ENCODE measurements at places on chromosomes 5 and 9.
A peak's percentile ranks its signal among the peaks of the same experiment; 100 is the strongest.

GRCh38 chr5:60497706-60498500, 202.1 kb downstream of the DEPDC1B start:
- DNase-seq, result no peak

- no peak for DNase-seq
Observed at GRCh38 chr9:27126670-27127069, 17.6 kb downstream of the TEK start.

DNA sequence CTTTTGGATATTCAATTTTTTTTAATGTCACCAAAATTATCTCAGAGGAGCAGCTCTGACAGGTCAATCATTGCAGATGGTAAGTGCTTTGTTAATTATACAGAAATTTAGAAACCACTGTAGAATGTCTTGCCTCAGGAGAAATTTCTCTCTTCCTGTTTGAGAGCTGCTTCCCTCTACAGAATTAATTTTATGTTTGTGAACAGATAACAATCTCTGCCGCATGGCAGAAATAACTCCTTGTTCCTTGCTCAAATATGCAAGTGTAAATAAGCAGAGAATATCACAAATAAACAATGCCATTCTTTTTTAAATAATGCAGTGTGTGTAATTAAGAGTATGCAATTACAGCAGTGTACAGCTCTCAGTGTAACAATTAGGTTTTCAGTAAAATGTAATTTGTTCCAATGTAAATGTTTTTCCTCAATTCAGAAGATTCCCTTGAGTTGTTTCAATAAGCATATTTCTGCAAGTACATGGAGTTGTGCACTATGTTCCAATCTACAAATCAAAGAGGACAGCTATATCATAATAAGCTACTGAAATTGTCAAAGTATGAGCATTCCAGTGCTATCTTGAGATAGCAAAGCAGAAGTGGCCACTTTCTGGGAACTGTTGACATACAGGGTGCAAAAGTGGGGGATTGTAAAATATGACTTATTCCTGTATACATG, 1012.8 kb downstream of the MAT2B start:
- no peak for DNase-seq

GRCh38 chr9:14188011-14188410, 125.9 kb downstream of the NFIB start:
- DNase-seq, result no peak

DNA sequence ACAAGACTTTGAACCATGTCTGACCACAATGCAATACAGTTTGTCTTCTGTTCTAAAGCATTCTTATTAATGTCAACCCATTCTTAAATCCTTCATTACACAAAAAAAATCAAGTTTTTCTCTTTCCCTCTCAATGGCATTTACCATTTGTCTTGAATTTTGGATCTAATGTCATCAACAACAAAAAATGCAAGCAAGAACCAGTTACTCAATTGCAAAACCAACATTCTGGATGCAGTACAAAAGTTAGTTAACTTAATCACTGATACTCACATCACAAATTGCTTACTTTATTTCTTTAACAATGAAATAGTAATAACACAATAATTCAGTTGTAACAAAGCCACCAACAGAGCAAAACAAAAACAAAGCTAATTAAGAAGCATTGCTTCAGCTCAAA, 6.0 kb downstream of the C9orf40 start:
- DNase-seq, result no peak

DNA sequence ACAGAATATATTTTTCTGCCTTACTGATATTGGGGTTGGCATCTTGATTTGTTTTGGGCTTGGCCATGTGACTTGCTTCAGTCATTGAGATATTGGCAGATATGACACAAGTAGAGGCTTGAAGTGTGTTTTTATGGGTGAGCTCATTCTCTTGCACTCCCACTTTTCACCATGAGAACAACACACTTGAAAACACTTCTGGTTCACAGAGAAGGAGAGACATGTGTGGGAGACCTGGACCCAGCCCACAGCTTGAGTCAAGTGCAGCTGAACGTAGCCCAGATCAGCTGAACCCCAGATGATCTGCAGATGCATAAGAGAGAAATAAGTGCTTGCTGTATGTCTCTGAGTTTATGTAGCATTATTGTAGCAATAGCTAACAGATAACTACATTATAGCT, 155.4 kb downstream of the SEMA6A start:
- no peak for DNase-seq

DNA sequence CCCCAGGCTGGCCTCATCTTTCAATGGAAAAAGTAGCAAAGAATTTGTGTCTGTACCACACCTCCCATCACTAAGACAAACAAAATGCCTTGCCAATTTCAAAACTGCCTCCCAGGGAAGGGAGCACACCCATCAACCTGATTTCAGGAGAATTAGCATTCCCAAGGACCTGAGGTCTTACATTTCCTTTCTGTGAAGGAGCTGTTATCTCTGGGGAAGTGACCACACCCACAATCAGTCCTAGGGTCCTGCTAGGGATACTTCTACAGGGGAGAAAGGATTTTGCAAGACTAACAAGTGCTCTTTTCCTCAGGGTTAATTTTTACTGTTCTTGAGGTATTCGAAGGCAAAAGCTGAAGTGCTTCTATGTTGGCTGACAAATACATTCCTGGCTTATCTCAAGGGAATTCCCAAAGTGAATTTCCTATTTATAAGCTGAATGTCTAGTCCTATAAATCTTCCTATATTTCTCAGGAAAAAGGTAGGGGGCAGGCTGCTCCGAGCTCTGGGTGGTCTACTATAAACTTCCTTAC, 97.4 kb upstream of the ITGA1 start:
- DNase-seq, result no peak

DNA sequence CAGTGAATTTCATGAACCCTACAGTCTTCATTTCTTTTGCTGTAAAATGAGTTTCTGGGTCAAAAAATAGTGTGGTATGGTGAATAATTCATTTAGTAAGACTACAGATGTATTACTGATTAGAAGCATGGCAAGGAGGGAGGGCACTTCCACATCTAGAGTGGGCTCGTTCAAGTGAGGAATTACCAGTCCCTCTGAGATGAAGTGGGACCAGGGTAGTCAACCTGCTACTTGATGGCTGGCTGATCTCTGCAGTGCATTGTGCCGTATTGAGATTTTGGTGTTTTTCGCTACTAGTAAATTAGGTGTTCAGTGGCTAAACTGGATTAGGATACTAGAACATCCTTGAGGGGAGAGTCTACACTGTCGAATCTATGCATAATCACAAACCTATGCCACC, 10.8 kb downstream of the CDC37L1 start:
- DNase-seq, result no peak

GRCh38 chr5:98698359-98698758, 75.1 kb upstream of the RGMB start:
- no peak for DNase-seq

GRCh38 chr9:137253717-137254623, 1.2 kb upstream of the NELFB start:
- no peak for DNase-seq

DNA sequence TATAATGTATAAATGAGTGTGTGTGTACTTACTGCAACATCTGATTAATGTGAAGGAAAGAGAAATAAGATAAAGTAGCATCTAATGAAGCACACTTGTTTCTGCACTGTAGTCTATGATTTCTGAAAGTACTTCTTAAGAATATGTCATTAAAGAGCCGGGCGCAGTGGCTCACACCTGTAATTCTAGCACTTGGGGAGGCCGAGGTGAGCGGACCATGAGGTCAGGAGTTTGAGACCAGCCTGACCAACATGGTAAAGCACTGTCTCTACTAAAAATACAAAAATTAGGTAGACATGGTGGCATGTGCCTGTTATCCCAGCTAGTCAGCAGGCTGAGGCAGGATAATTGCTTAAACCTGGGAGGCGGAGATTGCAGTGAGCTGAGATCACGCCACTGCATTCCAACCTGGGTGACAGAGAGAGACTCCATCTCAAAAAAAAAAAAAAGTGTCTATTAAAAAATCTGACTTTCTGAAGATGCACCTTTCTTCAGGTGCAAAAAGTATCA, 556.9 kb downstream of the PTPRD start:
- DNase-seq, result no peak

DNA sequence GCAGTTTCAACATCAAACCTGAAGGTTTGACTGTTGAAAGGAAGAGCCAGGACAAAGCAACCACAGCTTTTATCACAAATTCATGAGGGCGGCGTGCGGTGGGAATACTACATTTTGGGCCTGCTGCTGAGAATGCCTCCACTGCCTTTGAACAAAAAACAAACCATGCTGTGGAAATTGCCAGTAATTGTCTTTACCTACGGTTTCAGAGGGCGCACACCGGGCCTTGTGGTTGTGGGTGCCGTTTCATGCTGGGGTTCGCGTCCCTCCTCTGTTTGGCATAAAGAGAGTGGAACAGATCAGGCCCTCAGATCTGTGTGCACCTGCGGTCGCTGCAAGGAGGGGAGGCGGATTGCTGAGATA, 27.6 kb upstream of the TCF7 start:
- peak; percentile 89 for DNase-seq

DNA sequence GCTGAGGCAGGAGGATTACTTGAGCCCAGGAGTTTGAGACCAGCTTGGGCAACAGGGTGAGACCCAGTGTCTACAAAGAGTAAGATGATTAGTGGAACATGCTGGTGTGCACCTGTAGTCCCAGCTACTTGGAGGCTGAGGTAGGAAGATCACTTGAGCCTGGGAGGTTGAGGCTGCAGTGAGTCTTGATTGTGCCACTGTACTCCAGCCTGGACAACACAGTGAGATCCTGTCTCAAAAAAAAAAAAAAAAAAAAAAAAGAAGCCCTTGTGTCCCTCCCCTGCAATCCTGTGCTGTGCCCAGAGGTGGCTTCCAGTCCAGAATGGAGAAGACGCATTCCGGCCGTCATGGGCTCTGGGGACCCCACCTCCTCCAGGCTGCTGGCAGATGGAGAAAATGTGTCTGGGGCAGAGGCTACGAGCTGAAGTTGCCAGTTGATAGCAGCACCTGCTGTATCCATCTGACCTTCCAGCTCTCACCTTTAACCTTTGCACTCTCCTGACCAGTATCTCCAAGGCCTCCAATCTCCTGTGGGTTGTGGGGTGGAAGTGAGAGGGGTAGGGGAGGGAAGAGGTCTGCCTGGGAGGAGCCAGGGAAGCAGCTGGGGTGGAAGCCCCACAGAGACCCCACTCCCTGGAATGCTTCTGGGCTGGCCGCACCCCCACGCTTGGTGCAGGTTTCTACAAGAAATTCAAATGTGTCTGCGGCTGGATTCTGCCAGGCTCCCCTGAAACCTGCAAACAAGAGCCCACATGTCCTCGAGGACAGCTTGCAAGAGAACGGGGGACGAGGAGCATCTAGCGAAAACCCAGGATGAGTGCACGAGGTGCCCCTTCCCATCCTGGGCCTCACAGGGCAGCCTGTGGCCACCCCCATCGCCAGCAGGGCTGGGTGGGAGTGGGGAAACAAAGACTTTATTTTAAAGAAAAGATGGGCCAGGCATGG, 148.3 kb upstream of the IER5L start:
- no peak for DNase-seq

DNA sequence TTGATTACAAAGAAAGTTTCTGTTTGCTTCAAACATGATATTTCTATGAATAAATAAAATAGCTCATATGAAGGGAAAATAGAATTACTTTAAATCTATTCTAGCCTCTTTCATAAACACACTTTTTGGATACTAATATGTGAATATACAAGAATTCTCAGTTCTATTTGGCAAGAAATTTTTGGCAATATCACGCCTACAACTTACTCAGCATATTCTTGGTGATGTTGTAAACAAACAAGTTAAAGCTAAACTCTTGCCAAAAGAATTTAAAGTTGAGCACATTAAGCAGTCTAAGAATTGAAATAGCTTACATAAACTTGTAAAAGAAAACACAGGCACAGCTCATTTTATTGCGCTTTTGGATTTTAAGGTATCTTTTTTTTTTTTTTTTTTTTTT, 209.8 kb downstream of the CDH12 start:
- no peak for DNase-seq

DNA sequence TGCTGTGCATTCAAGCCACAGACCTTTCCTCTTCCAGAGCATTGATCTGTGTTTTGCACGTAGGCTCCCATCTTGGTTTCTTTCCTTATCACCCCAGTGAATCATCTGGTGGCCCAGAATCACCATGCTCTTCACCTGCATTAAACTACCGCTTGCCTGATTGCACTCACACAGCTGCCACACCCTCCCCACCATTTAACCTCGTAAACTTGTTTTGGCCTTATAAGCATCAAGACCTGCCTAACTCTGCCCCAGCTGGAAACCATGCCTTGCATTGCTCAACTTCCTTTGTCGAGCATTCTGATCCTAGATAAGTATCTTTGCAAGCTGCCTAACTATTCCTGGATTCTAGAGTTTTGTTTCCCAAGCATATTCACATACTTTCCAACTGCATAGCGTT, 369.6 kb upstream of the SEMA6A start:
- no peak for DNase-seq

GRCh38 chr5:95184924-95185323, 100.0 kb downstream of the MCTP1 start:
- no peak for DNase-seq

DNA sequence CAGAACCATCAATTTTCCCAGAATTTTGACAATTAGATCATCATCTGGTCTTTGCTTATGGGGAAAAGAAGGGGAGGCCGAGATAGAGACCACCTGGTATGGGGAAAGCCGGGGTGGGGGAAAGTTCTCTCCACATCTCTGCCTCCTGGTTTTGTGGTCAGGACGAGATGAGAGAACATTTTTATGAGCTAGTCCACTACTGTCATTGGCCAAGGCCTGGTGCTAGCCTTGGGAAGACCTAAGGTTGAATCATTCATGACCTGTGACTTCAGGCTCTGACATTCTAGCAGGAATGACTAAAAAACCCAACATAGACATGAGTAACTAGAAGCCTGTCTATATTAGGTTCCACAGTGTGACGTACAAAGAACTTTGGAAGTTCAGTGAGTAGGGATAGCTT, 135.2 kb downstream of the PTTG1 start:
- DNase-seq, result no peak

DNA sequence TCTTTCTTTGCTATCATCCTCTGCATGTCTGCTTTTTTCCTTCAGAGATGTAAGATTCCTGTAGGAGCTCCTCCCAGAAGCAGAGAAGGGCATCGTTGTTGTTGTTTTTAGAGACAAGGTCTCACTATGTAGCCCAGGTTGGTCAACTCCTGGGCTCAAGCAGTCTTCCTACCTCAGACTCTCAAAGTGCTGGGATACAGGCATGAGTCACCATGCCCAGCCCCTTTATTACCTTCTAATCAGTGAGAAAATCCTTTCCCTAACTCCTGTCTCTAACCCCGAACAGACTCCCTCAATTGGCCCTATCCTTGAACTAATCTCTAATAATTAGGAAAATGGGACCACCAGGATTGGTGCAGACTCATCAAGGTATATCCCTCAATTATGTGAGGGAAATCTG, 64.4 kb downstream of the GALNT10 start:
- DNase-seq, result no peak

DNA sequence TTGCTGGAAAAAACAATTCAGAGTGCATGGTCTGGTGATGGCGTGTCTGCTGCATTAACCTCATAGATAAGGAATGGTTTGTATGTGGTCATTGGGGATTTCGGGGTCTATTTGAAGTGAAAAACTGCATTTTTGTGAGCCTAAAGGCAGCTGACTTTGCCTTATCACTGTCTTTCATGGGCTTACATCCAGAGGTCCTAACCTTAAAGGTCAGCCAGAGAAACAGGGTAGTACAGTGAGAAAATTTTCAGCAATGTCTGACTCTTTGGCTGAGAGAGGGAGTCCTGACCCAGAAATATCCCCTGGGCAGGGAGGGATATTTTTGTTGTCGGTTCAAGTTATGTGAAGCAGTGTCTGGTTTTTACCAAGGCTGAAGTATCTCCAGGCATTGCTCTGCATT, 5.7 kb downstream of the PCSK5 start:
- DNase-seq, result no peak

GRCh38 chr5:143403334-143403592, 223 bp downstream of the NR3C1 start:
- DNase-seq, result no peak

- no peak for DNase-seq
Observed at GRCh38 chr9:36471359-36471758, 71.3 kb upstream of the RNF38 start.

All from activated naive CD4-positive, alpha-beta T cell treated with anti-CD3 and anti-CD28 coated beads, Interleukin-2, amount 50 U/mL, for 72 hours (primary cell).